ENCODE measurements at places on chromosomes 3 and 15.

- DNase-seq: no peak
Observed at GRCh38 chr3:18080198-18080689, 337.8 kb upstream of the TBC1D5 start.

DNA sequence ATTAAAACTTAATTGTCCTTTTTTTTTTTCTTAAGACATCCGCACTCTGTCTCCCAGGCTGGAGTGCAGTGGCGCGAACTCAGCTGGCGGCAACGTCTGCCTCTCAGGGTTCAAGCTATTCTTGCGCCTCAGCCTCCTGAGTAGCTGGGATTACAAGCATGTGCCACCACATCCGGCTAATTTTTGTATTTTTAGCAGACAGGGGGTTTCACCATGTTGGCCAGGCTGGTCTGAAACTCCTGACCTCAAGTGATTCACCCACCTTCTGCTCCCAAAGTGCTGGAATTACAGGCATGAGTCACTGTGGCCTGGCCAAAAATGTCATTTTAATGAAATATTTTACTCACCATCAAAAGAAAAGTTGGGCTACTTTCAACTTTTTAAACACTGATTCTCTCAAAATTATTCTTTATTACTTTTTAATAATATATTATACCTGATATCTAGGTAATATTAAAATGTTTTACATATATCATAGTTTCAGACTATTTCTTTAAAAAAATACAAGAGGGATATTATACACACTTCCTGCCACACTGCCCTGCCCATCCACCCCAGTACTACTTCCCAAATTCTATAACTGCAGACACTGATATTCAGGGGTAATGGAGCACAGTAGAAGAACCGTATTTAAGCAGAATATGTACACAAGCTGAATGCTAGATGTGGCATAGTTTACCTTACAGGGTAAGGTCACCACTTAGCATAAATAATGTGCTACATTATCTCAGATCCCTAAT, 723.9 kb upstream of the ZNF385D start:
- no peak for DNase-seq

GRCh38 chr15:39658740-39659139, 77.9 kb downstream of the THBS1 start:
- DNase-seq: no peak

GRCh38 chr3:167872032-167872431, 136.5 kb downstream of the SERPINI1 start:
- DNase-seq: no peak

- no peak for DNase-seq
Observed at GRCh38 chr15:42073418-42073817, 20.9 kb downstream of the PLA2G4D start.

- no peak for DNase-seq
Observed at GRCh38 chr3:106822204-106822603, 555.0 kb upstream of the CCDC54 start.

DNA sequence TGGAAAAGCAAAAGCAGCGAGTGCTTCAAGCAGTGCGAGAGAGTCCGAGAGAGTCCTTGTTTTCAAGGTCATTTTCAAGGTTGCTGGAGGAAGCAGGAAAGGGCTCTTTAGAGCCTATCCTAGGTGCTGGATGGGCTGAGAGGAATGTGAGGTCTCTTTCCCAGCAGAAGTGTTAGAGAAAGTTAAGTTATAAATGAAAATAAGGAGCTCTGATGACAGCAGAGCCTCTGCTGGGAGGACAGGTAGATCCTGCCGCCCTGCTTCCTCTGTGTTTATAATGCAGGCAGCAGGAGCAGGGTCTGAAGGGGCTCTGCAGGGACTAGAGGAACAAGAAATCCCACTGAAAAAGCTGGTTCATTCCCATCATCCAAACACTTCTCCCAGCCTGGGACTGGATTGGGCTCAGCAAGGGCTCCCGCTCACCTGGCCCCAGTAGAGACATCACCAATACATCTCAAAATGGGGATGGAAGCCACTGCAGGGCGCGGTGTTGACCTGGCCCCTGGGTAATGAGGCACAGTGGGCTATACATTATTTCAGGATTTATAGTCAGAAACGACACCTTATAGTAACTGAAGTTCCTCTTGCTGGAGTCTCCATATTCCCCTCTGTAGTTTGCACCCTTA, 41.5 kb upstream of the RAB6B start:
- DNase-seq: no peak

GRCh38 chr15:62558640-62559380, 393.7 kb upstream of the C2CD4B start:
- DNase-seq: no peak

DNA sequence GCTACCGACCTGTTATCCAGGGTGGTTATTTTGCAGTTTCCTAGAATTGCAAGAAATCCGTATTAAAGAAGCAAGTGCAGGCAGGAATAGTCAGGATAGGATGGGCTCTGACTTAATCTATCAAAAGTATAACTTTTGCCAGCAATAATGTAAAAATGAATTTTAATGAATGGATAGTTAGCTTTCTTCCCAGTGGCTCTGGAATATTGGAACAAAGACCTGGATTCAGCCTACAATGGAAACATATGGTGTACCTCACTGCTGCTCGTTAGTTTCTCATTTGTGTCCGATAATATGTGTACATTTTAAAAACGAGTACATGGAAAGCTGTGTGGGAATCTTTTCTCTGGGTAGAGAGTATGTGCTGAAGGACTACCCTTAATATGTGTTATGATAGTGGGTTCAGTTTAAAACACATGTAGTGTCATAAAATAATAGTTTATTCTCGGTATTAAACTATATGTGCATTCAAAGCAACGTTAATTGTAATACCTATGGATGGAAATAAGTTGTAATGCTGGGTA, 805 bp downstream of the SERPINI1 start:
- no peak for DNase-seq

DNA sequence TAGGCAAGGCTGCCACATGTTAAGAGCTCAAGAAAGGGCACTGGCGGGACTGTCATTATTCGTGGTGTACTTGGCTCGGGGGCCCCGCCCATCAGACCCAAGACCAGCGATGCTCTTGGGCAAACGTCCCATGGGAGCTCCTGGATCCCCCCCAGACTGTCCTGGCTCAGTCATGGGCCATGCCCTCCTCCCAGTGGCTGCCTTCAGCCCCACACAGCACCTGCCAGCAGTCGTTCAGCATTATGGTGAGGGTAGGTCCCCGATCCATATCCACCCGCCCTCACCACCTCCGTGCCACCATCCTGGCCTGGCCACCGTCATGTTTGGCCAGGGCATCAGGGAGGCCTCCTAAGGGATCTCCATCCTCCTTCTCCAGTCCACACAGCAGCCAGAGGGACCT, 51.4 kb upstream of the IQSEC1 start:
- DNase-seq: no peak

GRCh38 chr3:165383381-165383780, 187.2 kb upstream of the SLITRK3 start:
- no peak for DNase-seq

DNA sequence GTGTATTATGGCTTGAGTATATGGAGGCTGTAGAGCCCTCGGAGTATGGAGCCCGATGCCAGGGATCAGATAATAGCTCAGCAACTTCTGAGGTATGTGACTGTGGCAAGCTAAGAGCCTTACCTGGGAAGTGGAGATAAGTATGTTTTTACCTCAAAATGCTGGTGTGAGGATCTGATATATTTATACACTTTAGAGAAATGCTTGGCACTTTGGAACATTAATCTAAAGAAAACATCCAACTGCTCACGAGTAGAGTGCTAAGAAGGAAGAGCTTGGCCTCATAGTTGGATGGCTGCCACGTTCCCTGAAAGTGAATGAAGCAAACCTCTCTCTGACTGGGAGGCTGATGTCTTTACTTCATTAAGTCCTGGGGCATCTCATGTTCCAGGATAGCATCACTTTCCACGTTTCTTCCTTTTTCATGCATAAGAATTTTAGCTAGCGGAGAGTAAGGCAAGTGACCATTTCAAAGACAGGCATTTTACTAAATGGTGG, 58.9 kb upstream of the GOLGA8J start:
- no peak for DNase-seq

DNA sequence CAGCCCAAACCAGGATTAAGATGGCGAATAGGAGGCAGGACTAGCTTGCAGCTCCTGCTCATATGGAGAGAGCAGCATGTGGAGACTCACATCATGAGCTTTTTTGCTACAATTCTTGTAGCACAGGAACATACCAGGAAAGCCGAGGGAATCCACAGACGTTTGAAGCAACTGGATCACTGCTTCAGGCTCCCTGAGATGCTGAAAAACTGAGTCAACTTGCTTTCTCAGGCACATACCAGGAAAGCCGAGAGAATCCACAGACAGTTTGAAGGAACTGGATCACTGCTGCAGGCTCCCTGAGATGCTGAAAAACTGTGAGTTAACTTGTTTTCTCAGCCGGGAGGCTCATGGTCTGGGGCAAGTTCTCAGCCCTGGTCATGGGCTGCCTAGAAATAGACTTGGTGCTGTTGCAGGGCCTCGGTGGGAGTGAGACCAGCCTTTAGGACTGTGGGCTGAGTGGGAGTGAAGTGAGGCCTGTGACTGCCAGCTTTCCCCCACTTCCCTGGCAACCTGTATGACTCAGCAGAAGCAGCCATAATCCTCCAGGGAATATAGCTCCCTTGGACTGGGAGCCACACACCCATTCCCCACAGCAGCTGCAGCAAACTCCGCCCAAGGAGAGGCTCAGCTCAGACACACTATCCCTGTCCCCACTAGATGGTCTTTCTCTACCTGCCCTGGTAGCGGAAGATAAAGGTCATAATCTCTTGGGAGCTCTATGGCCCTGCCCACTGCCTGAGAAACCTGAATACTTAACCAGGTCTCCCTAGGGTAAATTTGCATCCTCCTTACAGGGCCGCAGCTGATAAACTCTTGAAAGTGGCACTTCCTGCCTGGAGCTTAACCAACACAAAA, 51.9 kb upstream of the PFN2 start:
- no peak for DNase-seq

DNA sequence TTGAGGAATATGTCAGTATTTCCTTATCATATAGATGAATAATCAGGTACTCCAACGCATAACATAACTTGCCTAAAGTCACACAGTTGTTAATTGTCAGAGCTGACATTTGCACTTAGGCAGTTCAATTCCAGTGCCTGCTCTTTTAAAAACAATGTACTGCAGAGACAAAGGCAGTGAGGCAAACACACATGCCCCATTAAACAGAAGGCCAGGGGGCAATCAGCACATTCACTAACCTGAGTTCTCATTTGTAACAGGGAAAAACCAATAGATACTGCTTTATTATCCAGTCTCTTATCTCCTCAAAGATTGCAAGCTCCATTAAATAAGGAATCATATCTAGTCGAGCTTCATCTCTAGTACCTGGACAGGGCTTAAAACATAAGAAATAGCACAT, 1017.4 kb downstream of the SQOR start:
- DNase-seq: no peak

- no peak for DNase-seq
Observed at GRCh38 chr3:180306155-180306554, 269.4 kb upstream of the PEX5L start.

GRCh38 chr3:113623324-113623723, 73.1 kb downstream of the USF3 start:
- DNase-seq: no peak

- DNase-seq: no peak
Observed at GRCh38 chr15:98983334-98983733, 24.3 kb downstream of the PGPEP1L start.

DNA sequence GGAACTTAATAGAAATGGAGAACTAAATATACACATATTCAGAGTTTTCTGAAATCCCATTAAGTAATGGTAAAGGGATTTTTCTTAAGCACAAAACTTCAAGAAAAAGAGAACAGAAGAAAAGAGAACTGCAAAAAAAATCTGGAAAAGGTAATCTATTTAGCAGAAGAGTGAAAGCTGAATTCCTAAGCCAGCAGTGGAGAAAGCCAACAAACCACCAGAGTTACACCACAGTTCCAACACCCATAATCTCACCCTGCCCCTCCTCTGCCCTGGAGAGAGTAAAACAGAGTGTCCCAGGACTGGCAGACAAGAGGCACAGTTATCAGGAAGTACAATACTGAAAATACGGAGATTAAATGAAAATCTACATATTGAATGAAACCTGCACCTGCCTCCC, 29.4 kb downstream of the TP53BP1 start:
- no peak for DNase-seq

DNA sequence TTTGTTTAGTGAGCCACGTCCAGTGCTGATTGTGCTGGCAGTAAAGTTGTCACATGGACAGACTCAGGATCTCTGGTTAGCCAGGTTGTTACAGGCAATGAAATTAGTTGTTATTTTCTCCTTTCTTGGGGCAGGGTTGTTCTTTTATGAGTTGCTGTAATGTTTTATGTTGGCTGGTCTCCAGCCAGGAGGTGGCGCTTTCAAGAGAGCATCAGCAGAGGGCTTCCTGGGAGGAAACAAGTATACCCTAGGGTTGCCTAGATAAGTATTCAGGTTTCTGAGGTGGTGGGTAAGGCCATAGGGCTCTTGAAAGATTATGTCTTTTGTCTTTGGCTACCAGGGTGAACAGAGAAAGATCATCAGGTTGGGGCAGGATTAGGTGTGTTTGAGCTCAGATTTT, 14.5 kb upstream of the CFAP20DC start:
- no peak for DNase-seq

GRCh38 chr3:122964811-122965210, 62.8 kb downstream of the SEMA5B start:
- no peak for DNase-seq

DNA sequence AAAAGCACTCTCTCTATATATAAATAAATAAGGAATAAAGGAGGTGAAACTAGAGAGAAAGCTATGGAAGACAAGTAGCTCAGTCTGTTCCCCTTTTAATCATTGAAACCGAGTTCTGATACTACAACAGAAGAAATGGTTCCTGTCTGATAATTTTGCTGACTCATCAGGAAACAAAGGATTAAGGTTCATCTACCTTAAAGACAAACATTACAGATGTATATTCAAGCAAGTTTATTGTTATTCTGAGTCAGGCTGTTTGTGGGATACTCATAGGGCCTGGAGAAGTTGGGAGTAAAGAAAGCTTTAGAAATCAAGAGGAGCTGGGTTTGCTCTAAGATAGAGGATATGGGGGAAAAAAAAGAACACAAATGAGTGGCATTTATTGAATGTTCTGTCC, 566.0 kb downstream of the ROBO2 start:
- no peak for DNase-seq

DNA sequence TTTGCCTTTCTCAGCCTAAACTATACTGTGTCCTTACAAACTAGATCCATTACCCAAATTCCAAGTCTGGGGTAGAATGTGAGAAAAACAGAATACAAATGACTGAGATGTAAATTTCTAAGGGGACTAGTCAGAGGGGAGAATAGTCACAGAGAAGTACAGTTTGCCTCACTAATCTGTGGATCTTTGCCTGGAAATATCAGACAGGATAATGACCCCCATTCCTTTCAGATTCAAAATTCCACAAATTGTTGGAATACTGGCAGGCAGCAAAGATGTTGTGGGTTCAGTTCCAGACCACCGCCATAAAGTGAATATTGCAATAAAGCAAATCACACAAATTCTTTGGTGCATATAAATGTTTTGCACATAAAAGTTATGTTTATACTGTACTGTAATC, 762.8 kb upstream of the NR2F2 start:
- DNase-seq: no peak
